ENCODE measurements at places on chromosomes 16 and 17.

DNA sequence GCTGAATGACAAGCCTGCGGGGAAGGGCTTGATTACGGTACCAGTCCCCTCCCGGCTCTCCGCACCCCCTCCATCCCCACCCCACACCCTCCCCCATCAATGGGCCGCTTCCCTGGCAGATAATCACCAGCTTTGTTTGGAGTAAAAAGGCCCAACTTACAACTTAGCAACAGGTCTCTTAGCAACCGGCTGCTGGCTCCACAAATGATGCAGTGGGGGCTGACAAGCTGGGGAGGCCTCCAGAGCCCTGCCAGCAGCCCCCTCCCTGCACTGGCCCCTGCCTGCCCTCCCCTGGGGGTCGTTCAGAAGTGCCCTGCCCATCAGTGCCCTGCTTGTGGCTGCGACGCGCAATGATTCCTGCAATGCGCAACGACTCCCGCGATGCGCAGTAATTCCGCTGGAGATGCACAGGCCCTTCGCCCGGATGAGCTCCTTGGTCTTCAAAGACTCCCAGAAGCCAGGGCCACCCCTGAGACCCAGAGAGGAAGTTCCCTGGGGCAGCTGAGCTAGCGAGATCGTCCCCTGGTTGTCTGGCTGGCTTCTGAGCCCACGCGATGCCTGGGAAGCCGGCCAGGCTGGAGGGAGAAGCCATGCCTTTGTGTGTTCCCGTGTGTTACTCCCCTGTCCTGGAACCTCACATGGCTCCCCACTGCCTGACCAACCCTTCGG lies 23.3 kb downstream of the CPNE2 start:
- no peak for DNase-seq

- no peak for DNase-seq
These were observed 5.4 kb upstream of the ITGA3 start for GRCh38 chr17:50050431-50051032.

DNA sequence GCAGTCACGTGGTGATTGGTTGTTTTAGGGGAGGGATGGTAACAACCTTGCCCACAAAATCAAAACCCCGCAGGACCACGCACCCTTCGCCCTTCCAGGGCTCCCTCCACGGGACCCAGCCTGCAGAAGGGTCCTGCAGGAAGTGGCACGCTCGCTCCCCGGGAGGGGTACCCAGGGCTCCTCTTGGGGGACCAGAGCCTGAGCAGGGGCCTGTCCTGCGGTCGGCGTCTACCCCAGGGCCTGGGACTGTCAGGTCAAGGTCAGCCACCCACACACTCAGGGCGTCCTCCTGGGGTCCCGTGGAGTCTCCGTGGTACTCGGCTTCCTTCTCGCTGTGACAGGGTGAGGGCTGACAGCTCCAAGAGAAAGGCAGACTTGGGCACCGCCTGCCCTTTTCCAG lies 33.9 kb downstream of the ZNF469 start:
- DNase-seq, result no peak

DNA sequence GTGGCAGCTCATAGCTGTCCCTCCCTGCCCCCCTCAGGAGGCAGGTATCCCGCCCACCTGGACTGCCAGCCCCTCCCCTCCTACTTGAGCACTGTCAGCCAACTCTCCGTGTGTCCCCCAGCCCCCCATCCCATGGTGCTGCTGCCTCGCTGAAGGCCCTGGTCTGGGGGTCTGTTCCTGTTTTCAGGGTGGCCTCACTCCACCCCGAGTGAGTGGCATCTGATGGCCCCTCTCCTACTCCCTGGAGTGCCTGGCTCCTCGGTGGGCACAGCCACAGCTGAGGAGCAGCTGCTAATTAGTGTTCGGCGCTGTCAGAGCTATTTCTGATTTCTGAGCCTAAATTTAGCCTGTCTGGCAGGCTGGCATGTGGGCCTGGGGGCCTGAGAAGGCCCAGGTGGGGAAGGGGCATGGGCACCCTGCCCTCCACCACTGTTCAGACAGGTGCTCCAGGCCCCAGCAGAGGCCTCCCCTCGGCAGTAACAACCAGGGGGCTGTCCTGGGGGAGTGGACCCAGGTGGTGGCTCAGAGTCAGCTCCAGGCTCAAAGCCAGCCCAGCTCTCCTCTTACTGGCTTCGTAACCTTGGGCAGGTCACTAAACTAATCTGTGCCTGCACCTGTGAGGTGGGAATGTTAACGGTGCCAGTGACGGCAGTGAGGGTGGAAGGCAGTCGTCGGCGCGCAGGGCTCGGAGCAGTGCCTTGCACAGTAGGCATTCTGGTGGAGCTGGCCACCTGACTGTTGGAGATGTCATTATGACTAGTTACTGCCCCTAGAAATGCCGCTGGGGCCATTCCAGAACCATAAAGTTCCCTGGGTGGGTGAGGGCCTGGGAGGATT lies 6.5 kb downstream of the FMNL1 start:
- DNase-seq, result no peak

DNA sequence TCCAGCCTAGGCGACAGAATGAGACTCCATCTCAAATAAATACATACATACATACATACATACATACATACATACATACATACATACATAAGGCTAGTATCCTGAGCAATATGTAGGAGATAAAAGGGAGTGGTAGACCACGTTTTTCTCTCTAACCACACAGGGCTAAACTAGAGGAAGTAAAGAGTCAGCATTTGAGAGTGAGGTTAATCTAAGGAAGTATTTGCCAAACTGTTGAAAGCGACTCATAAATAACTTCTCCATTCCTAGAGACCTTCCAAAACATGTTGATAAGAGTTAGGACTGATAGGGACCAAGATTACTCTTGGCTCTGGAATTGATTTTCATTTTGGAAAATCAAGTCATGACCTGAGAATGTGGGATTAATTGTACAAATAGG lies 68.9 kb downstream of the NEUROD2 start:
- DNase-seq, result no peak

DNA sequence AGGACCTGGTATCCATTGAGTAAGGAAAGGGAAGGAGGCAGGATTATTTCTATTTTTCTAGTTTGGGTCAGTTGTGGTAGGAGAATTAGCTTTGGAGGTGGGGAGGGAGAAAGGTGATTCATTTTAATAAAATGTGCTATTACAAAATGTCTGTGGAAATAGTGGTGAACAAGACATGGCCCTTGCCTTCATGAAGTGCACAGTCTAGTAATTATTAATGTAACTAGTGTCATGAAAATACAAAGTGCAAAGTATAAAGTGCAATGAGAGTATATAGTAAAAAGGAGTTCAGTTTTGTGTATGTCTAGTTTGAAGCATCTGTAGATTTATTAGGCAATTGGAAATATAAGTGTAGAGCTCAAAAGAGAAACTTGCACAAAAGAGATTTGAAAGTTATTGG lies 11.9 kb downstream of the NFATC3 start:
- DNase-seq, result no peak

GRCh38 chr17:49696233-49696761 lies 11.5 kb downstream of the SLC35B1 start:
- DNase-seq, result no peak

GRCh38 chr16:17532338-17532995 lies 61.7 kb upstream of the XYLT1 start:
- no peak for DNase-seq

Measured in right renal pelvis (tissue), 4 donors.